ENCODE measurements at places on chromosomes 13 and 19.

- no peak for DNase-seq
These were observed 141.3 kb upstream of the FBXL3 start for GRCh38 chr13:77168237-77168636.

DNA sequence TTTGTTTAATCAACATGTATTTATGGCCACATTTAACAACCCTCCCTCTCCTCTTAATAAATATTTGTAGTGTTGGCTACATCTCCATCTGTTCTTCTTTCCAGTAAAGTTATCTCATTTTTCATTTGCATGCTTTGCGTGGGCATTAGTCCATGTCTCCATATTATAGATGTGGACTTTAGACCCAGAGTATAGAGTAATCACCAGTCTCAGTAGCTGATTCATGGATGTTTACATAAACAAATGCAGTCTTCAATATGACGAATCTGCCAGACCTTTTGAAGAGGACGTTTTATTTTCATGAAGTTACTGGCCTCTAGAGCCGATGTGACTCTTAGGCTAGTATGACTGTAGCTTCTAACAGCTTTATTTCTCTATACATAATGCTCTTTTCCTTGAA is 1546.2 kb downstream of the OLFM4 start:
- no peak for DNase-seq

DNA sequence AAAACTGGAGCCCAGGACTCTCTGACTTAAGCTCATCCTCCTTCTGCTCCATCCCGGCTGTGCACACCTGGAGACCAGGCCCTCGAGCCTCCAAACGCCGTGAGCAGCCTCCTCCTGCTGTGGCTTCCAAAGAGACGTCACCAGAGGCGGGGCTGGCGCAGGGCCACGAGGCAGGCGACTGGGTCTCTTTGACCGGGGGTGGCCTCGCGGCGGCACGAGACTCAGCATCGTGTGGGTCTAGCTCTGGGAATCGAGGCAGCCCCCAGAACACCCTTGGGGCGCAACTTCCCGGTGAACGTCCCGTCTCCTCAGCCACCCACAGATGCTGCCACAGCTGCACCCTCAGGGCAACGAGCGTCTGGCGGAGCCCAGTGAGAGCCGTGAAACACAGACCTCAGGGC is 22.8 kb downstream of the RASA3 start:
- no peak for DNase-seq

GRCh38 chr19:32373585-32374295 is 28.3 kb downstream of the ZNF507 start:
- DNase-seq, result no peak

GRCh38 chr13:67148161-67148571 is 82.0 kb downstream of the PCDH9 start:
- DNase-seq, result no peak

- DNase-seq, result peak; percentile 71
These were observed 499 bp downstream of the LSM7 start for GRCh38 chr19:2327773-2328400.

- DNase-seq, result no peak
These were observed 8.1 kb downstream of the ARHGEF7 start for GRCh38 chr13:111123221-111123620.

GRCh38 chr19:2135474-2136402 is 15.6 kb downstream of the AP3D1 start:
- DNase-seq, result no peak

DNA sequence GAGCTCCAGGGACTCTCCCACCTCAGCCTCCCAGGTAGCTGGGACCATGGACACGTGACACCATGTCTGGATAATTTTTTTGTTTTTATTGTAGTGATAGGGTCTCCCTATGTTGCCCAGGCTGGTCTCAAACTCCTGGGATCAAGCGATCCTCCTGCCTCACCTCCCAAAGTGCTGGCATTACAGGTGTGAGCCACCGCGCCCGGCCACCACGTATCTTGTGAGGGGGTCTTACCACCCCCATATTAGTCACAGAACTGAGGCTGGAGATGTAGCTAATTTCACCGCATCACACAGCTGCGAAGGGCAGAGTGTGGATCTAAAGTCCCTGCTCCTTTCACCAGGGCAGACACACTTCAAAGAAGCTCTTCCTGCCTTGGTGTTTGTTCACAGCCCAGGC is 211.8 kb upstream of the SOX1 start:
- no peak for DNase-seq

- peak; percentile 74 for DNase-seq
These were observed 38.3 kb downstream of the TMED1 start for GRCh38 chr19:10797541-10798256.

- DNase-seq, result no peak
These were observed at the start of gene AP1M2 for GRCh38 chr19:10587022-10587838. Gene AP1M2, minus strand, starts transcription at chr19:10587312. Its CDS starts 81 bp downstream, at chr19:10587231.

DNA sequence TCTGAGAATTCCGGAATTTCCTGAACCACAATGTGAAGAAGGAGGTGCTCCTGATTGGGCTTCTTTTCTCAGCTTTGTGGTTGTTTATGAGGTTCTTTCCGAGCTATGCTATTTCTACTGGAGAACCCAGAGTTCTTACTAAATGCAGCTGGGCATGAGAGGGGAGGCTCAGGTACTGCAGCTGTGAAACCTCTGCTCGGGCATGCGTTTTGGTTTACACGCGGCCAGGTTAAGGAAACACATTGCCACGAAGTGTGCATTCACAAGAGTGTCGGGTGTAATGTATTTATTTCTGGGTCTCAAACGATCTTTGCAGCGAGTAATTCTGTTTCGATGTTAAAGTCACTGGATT is 661 bp upstream of the MIR17HG start:
- DNase-seq, result peak; percentile 35

GRCh38 chr19:34364830-34365462 is at the start of gene GPI:
Gene GPI, plus strand, starts transcription at chr19:34365196. Its CDS starts 71 bp downstream, at chr19:34365267.
- DNase-seq, result peak; percentile 56

GRCh38 chr19:33275933-33276619 is 26.3 kb downstream of the CEBPA start:
- DNase-seq, result no peak

DNA sequence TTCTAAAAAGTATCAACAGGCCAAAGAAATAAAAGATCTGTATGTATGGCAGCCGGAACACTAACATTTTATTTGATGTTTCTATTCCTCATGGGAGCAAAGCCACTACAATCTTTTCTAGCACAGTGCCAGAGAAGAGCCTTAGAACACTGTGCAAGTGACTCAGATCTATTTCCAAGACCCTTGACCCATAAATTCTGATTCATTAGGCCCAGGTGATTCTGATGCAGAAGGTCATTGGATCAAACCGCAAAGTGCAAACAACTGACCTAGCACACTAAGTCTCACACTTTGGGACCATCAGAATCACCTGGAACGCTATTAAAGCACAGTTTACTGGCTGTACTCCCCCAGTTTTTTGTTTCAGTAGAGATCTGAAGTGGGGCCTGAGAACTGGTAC is 87.6 kb downstream of the MYCBP2 start:
- no peak for DNase-seq

GRCh38 chr19:50312967-50313811 is 16.0 kb downstream of the KCNC3 start:
- DNase-seq, result no peak

- no peak for DNase-seq
These were observed 36.8 kb downstream of the ERICH4 start for GRCh38 chr19:41479757-41480191.

- peak; percentile 60 for DNase-seq
These were observed at the start of gene CTXN1 for GRCh38 chr19:7926021-7926726. Gene CTXN1, minus strand, starts transcription at chr19:7926135. Its CDS starts 597 bp downstream, at chr19:7925538.

- no peak for DNase-seq
These were observed 12.0 kb upstream of the MATK start for GRCh38 chr19:3798137-3798536.

- DNase-seq, result no peak
These were observed 5.7 kb downstream of the SLC7A9 start for GRCh38 chr19:32863841-32864240.

GRCh38 chr19:50549059-50549926 is 18.9 kb downstream of the LRRC4B start:
- DNase-seq, result no peak

- DNase-seq, result no peak
These were observed 46.2 kb downstream of the DCT start for GRCh38 chr13:94433055-94433961.

DNA sequence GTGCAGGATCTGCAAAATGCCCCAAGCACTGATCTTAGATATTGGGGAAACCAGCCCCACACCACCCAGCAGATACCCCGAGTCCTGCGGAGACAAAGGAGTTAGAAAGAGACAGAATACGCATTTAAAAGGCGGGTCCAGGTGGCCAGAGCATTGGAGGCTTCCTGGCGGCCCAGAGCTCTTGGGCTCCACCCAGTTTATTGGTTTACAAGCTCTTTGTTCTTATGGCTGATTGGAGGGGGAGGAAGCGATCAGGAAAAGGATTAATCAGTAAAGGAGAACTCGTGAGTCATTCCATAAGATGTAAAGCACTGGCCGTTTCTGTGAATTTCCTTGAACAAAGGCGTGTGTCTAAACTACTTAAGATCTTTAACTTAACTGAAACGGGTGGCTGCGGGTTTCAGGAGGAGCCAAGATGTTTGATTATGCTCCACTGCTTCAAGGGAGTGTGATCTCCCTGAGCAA is 926 bp downstream of the ZNF587 start:
- no peak for DNase-seq

DNA sequence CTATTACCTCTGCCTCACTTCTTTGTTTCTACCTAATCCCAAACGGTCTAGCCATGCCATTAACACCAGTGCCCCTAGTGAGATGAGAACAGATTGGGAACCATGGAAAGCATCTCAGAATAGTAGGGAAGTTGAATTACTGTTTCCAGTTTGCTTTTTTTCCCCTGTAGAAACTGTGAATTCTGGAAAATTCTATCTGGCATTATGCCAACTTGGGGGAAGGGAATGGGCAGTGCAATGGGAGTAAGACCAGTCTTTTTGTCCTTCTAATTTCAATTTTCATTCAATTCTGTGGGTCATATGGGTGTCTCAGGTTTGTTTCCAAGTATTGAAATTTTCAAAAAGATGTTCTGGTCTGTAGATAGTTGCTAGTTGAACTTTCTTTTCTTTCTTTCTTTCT is 1666.1 kb downstream of the SLITRK1 start:
- DNase-seq, result no peak

DNA sequence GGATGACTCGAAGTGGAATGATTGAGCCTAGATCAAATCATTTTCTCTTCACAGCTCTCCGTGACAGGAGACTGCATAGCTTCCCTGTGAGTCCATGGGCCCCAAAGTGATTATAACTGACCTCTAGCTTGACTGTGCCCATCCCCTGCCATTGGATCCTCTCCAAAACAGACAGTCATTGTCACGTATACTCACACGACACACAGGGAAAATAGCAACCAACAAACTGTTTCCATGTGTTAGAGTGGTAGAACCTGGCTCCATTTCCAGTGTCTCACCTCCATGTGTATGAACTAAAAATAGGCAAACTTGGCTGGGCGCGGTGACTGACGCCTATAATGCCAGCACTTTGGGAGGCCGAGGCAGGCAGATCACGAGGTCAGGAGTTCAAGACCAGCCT is 48.8 kb upstream of the NPAS1 start:
- DNase-seq, result no peak

DNA sequence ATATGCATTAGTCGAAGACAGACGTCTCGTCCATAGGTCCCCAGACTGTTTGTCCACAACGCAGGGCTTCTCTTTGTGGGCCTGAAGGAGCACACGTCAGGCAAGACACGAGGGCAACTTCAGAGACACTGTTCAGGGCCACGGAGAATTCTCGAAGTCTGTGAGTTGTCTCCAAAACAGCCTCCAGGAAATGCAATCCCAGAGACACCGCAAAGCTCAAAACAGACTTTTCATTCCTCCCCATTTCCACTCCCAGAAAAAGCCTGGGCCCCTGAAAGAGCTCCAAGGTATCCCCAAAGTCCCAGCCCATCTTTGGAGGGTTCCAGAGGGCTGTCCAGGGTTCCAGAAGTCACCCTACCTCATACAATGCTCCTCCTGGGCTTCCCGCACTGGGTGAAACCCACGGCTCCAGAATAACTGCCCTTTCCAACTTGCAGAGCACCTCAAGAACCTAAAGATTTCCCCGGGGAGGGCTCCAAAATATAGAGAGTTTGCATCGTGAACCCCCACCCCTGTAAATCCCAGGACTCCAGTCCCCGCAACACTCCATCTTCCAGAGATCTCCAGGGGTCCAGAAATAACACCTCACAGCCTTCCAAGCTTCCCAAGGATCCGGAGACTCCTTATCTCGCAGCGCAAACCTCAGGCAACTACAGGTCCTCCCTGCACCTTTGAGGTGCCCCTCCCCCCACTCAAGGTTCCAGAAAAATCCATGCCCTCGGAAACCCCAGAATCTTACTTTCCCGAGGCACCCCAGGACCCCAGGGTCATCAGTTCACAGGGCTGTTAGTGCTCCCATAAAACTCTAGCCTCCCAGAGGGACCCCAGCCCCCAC is 687 bp upstream of the FTL start:
- no peak for DNase-seq

- no peak for DNase-seq
These were observed 115.3 kb downstream of the LRCH1 start for GRCh38 chr13:46668302-46668720.

- DNase-seq, result peak; percentile 81
These were observed 4.9 kb downstream of the ARHGEF1 start for GRCh38 chr19:41887711-41888382.

DNA sequence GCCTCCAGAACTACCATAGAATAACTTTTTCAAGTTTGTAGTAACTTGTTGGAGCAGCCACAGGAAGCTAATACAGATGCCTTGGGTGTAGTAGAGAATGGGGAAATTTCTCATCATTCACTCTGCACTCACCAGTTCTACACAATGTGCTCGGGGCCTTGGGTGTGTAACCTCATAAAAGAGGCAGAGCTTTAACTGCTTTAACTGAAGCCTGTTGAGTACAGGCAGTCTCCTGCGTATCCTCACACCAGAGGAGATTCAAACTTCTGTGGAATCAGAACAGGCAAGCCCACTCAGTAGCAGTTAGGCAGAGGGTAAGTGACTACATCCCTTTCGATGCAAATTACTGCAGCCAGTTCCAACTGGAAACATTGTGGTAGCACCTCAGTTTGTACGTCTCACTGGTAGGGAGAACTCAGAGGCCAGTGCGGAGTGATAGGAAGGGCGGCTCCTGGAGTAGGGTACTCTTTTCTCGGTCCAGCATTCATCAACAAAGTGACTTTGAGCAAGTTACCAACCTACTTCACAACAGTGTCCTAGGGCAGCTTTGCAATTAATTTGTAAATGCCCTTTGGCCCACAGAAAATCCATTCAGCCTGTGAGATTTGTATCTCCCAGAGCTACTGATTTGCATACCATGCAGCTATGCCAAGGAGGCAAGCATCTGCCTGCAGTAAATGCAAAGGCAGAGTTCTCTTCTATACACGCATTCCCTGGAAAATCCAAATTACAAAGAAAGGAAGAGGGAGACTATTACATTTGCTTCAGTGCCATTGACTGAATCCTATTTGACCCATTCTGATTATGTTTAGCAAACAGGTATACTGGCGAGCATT is 904.3 kb downstream of the DIAPH3 start:
- DNase-seq, result no peak

GRCh38 chr19:30023330-30023729 is 81.3 kb downstream of the URI1 start:
- DNase-seq, result no peak

GRCh38 chr13:29196409-29197074 is 376.4 kb downstream of the MTUS2 start:
- no peak for DNase-seq
